ENCODE measurements at places on chromosomes 5 and 9.

DNA sequence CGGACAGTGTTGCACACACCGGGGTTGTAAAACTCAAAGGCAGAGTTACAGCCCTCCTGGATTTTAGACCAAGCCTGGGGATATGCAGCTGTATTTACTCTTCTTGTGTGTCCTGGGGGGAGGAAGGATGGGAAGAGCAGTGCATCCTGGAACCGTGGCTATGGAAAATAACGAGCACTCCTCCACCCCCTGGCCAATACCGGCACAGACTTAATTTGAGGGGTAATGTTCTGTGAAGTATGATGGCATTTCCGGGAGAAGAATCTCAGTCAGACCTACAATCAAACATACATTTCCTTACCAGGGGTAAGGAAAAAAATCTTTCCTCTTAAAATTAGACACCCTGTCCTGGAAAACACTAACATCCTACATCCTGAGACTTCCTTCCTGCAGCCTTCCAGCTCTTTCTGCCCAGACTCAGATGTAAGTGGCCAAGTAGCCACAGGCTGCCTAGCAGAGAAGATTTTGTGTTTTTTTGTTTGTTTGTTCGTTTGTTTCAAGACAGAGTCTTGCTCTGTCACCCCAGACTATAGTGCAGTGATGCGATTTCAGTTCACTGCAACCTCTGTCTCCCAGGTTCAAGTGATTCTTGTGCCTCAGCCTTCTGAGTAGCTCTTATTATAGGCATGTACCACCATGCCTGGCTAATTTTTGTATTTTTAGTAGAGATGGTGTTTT, 11.0 kb upstream of the ERMP1 start:
- DNase-seq = no peak

GRCh38 chr5:135313405-135313804, 85.6 kb downstream of the MACROH2A1 start:
- DNase-seq = no peak

- DNase-seq = no peak
Measured at GRCh38 chr9:77725820-77726219, 77.7 kb upstream of the GNA14 start.

DNA sequence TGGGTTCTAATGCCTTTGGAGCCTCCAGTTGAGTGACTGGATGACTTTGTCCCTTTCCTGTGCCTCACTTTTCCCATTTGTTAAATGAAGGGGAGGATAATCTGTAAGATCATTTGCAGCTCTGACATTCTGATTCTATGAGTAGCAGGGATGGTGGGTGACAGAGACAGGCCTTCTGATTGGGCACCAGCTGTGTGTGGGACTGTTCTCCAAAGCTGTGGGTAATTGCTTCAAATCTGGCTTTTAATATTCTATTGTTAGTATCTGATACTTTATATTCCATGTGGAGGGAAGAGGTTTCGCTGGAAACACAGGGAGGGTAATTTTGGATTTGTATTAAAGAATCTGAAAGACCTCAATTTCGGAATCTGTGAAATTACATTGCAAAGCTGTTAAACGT, 102.7 kb downstream of the FBXO38 start:
- no peak for DNase-seq

GRCh38 chr5:6747103-6747502, 33.9 kb downstream of the TENT4A start:
- DNase-seq = no peak

DNA sequence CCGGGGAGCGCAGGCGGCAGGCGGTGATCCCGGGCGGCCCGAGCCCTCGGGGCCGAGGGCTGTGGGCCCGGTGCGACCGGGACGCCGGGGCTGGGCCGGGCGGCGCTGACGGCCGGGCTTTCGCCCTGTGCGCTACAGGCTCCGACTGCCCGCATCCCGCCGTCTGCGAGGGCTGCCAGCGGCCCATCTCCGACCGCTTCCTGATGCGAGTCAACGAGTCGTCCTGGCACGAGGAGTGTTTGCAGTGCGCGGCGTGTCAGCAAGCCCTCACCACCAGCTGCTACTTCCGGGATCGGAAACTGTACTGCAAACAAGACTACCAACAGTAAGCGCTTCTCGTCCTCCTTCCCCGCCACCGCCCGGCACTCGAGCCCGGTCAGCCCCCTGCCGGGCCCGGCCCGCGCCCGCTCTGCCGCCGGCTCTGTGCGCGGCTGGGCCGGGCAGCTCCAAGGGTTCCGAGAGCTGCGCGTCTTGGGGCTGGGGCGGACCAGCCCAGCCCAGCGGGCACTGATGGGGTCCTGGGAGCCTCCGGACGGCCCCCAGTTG, 1.6 kb downstream of the LMX1B start:
- DNase-seq = no peak

DNA sequence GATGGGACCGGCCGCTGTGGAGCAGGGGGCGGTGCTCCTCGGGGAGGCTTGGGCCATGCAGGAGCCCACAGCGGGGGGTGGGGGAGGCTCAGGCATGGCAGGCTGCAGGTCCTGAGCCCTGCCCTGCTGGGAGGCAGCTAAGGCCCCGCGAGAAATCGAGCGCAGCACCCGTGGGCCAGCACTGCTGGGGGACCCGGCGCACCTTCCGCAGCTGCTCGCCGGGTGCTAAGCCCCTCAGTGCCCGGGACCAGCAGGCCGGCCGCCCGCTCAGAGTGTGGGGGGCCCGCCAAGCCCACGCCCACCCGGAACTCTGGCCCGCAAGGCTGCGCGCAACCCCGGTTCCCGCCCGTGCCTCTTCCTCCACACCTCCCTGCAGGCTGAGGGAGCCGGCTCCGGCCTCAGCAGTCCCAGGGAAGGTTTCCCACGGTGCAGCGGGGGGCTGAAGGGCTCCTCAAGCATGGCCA, 131.5 kb downstream of the SNX18 start:
- no peak for DNase-seq

DNA sequence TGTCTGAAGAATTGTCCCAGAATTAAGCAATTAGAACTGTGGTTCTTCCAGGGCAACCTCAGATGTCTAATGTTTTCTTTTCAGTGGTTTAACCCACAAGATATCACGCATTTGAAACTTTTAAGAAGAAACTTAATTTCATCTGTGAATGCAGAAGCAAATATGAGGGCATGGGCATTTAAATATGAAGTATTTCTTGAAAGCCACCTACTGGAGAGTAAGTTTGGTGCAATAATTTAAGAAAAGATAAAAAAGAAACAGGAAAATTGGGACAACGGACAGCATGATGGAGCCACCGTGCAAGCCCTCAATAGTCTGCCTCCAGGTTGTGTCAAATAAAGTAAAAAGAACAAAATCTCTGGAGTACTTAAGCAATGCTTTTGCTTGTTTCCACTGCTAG, 1.2 kb upstream of the CAPSL start:
- DNase-seq = no peak

Data from C1 segment of cervical spinal cord (tissue), 14 donors.